ENCODE measurements at places on chromosomes 2 and 18. TPM values are rescaled to one million over a fixed set of nuclear protein-coding genes. Genes with fewer than 3 reads are reported as not detected.

SKA1 gene
- 0.15 TPM for polyA plus RNA-seq

LRP1B gene
- polyA plus RNA-seq, result 0.08 TPM

- no peak overlapping the region for H3K4me3 ChIP-seq
- H3K4me1 ChIP-seq, result no peaks in the 10 kb centered on the region
- no peaks in the 10 kb centered on the region for H3K36me3 ChIP-seq
Measured at GRCh38 chr18:56321470-56321869, 316.9 kb downstream of the TXNL1 start.

- DNase-seq, result no peak
- H3K4me1 ChIP-seq, result no peaks in the 10 kb centered on the region
- no peaks in the 10 kb centered on the region for H3K27me3 ChIP-seq
Measured at GRCh38 chr2:88201811-88202169, 31.6 kb downstream of the THNSL2 start.

DNA sequence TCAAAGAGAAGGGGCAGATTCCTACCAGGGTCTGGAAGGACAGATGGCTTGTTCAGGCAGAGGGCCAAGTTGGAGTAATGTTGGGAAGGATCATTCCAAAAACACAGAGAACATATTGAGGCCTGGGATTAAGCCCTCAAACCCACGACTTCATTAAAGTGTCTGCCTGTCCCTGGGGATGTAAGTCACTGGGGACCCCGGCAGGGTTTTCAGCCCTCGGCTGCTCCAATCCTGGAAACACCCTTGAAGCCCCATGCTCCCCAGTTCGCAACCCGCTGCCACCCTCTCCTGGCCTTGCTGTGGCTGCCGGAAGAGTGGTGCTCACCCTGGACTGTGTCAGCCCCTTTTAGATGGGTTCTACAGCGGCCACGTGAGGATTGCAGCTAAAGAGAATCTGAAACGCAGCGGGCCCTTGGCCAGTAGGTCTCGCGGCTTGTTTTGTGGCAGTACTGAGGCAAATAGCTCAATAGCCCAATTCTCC, 79.9 kb downstream of the EPAS1 start:
- no peaks in the 10 kb centered on the region for H3K27me3 ChIP-seq
- no peak overlapping the region for H3K4me3 ChIP-seq
- no peak overlapping the region for H3K27ac ChIP-seq
- no peaks in the 10 kb centered on the region for H3K4me1 ChIP-seq
- DNase-seq, result no peak

All from pancreas (tissue), 10 donors.